ENCODE measurements at places on chromosomes 12 and 14.

- no peak for DNase-seq
Observed at GRCh38 chr12:113479216-113479589, 7.5 kb upstream of the LHX5 start.

- peak; percentile 70 for DNase-seq
Observed at GRCh38 chr12:49519574-49519936, 19.3 kb upstream of the KCNH3 start.

- DNase-seq: no peak
Observed at GRCh38 chr14:91350813-91351511, 66.7 kb downstream of the CCDC88C start.

DNA sequence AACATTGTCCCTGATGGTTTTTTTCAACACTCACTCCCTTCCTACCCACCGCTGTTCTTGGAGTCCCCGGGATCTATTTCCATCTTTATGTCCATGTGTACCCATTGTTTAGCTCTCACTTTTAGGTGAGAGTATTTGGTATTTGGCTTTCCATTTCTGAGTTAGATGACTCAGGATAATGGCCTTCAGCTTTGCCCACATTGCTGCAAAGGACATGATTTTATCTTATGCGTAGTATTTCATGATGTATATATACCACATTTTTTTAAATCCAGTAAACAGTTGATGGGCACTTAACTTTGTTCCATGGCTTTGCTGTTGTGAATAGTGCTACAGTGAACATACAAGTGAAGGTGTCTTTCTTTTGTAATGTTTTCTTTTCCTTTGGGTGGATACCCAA is 123.5 kb upstream of the KITLG start:
- DNase-seq: no peak

GRCh38 chr12:57240066-57240921 is 10.7 kb downstream of the STAC3 start:
- DNase-seq: peak; percentile 69

- no peak for DNase-seq
Observed at GRCh38 chr14:98714626-98715425, 557.2 kb downstream of the BCL11B start.

- no peak for DNase-seq
Observed at GRCh38 chr12:754851-755562, 2.6 kb downstream of the WNK1 start.

DNA sequence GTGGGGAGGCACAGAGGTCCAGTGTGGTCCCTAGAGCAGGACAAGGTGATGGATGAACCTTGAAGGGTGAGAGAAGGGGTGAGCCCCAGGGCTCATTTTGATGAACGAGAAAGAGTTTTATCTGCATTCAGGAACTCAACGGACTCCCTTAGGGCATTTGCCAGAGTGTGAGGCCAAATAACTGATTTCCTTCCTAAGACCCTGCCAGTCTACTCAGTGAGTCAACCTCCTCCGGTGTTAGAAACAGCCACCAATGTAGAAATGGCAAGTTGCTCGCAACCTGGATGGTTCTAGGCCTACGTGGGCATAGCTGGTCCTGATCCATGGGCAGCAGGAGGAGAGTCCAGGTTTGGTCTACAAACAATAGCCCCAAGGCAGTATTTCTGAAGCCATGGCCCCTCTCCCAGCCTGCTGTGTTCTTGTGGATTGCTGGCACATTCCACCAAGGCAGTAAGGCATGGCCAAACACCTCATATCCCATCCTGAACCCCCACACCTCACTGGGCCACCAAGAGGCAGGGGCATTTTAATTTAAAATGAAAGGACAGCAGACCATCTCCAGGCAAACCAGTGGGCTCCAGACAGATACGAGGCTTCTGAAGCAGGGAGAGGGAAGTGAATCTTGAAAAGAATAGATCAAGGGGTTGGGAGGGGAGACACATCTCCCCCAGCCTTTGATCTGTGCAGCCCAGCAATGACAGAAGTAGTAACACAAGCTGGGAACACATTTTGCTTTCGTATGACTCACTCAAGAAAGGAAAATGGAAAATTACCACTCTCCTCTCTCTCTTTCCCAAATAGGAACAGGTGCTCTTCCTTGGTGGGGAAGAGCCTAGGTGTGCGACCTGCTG is 25.4 kb upstream of the TESC start:
- no peak for DNase-seq

DNA sequence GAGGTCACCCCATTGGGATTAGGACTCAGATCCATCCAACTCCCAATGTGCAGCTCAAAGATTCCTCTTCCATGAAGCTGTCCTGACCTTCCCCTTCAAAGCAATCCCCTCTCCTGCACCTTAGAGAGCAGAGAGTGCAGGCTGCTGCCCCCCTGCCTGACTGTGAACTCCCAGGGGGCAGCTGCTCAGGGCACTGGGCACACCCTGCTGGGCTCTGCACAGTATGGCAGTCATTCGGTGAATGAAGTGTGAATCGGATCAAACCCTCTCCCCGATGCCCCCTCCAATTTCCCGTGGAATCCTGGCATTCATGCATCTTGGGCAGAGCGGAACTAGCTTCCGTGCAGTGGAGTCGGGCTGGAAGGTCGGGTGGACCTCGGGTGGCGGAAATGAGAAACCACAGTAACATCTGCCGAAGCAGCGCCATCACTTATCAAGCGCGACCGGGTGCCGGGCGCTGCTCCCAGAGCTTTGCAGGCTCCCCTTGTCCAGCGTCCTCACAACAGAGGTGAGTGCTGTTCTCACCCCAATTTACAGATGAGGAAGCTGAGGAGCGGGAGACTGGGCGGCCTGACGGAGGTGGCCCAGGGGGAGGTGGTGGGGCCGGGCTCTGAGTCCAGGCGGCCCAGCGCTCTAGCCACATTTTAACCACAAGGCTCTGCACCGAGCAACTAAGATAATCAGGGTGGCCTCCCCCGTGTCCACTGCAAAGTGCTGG is 14.7 kb downstream of the GALNT9 start:
- no peak for DNase-seq

DNA sequence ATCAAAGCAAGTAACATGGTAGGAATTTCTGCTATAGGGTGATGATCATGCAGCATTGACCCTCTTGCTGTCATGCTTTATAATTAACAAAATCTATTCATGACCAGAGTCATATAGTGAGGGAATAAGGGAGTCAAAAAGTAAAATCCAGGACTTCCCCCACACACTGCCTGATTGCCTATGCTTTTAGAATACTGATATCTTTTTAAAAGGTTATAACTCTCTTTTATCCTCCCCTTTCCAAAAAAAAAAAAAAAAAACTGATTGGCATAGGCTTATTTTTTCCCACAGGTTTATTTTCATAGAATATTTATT is 51.4 kb downstream of the ZFP36L1 start:
- DNase-seq: no peak

GRCh38 chr12:98730412-98730811 is 85.3 kb downstream of the APAF1 start:
- DNase-seq: no peak

- no peak for DNase-seq
Observed at GRCh38 chr12:123960029-123960735, 12.4 kb downstream of the CCDC92 start.

GRCh38 chr12:46702581-46703344 is 123.0 kb downstream of the SLC38A4 start:
- DNase-seq: no peak

DNA sequence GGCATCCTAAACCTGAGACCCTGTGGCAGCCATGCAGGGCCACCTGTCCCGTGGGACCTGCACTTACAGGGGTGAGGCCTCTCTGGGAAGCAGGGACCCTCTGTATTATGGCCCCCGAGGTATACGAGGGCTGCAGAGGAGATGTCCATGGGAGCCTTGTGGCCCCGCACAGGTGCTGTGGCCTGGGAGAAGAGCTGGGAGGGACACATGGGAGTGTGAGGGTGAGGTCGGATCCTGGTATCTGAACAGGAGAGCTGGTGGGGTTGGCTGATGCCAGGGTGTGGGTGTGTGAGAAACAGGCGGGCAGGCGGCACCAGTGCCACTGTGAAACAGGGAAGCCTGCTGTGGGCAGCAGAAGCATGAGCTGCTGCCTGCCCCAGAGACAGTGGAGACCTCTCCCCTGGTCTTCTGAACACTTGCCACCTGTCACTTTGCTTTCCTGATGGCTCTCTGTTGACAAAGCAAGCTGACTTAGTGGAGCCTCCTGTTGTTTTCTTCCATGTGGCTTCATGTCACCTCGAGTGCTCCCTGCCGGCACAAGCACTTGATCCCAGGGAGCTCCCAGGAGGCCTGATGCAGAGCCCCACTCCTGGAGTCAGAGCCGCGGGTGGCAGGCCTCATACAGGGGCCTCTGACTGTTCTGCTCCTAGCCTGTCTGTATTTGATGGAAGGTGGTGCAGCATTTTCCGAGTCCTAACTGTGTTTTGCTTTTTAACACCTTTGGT is 19.8 kb upstream of the AMN start:
- peak; percentile 74 for DNase-seq

All from WERI-Rb-1 (cell line).